ENCODE measurements at places on chromosomes 2 and 18. TPM values are rescaled to one million over a fixed set of nuclear protein-coding genes. Genes with fewer than 3 reads are reported as not detected.
A peak's percentile ranks its signal among the peaks of the same experiment; 100 is the strongest.

DNA sequence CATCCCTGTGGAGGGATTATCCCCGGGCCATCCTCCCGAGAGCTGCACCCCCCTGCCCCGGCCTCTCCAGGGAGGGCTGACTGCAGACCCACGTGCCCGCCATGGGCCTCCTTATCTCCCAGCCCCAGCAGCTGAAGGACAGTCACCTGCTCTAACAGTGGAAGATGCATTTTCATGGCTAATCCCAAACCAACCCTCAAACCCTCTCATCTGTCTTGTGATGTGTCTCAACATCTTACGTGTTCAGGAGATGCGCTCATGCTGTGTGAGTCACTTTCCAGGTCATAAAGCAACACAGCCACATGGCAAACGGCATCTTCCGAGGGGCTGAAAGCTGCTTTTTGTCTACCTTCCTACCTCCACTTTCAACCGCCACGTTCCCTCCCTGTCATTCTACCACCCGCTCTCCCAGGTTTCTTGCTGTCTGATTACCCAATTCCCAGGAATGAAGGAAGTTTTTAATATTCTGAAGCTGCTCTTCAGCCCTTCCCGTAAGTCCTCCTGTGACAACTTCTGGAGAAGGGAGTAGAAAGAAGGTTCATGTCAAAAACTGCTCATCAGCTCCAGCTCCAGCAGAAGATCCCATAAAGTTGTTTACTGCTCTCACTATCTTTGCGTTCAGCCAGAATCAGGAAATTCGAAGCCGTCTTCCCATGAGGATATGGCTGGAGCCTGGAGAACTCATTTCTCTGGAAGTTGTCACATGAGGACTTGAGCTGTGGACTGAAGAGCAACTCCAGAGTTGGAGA, 54.5 kb downstream of the MBP start:
- H3K4me3 ChIP-seq, result no peak overlapping the region
- no peaks in the 10 kb centered on the region for H3K36me3 ChIP-seq
- no peak for DNase-seq
- no peak overlapping the region for H3K27ac ChIP-seq
- H3K4me1 ChIP-seq, result no peaks in the 10 kb centered on the region

Gene ARHGEF4
- total RNA-seq, result 27.4 TPM

DNA sequence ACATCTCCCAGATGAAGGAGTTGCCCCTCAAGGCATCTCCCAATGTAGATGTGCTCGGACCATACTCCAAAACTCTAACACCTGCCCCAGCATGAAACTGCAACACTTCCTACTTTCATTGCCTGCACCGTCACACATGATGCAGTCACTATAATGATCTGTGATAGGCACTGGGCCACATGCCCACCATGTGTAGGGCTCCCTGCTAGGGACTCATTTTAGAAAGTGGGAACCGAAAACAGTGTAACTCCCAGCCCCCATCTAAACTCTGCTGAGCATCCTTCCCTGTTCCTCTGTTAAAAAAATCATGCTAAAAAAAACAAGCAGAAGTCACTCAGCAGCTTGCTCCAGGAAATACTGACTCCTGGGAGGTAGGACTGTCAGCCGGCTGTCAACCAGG, 496.1 kb upstream of the RAB6C start:
- DNase-seq, result no peak
- no peaks in the 10 kb centered on the region for H3K36me3 ChIP-seq
- no peak overlapping the region for H3K4me3 ChIP-seq
- H3K4me1 ChIP-seq, result no peaks in the 10 kb centered on the region

Gene IL37
- not detected for total RNA-seq

- H3K27me3 ChIP-seq, result no peaks in the 10 kb centered on the region
- peak; percentile 84 for DNase-seq
- no peaks in the 10 kb centered on the region for H3K4me1 ChIP-seq
- no peaks in the 10 kb centered on the region for H3K36me3 ChIP-seq
- peak overlapping the region; percentile 97 for H3K27ac ChIP-seq
These were observed 90.2 kb downstream of the FAM161A start for GRCh38 chr2:61763605-61764034.

Gene SLC9A2
- total RNA-seq, result not detected

- no peaks in the 10 kb centered on the region for H3K27me3 ChIP-seq
- DNase-seq, result no peak
- no peak overlapping the region for H3K4me3 ChIP-seq
- H3K4me1 ChIP-seq, result no peaks in the 10 kb centered on the region
- no peak overlapping the region for H3K27ac ChIP-seq
These were observed 145.0 kb upstream of the SH3BP4 start for GRCh38 chr2:234806818-234807217.

Gene POMC
- total RNA-seq, result 2.9 TPM

Gene GALNT13
- 1.6 TPM for total RNA-seq

- H3K4me3 ChIP-seq, result no peak overlapping the region
- no peak overlapping the region for H3K27ac ChIP-seq
- H3K27me3 ChIP-seq, result no peaks in the 10 kb centered on the region
- no peaks in the 10 kb centered on the region for H3K4me1 ChIP-seq
These were observed 63.9 kb downstream of the GATA6 start for GRCh38 chr18:22233266-22233665.

Gene DNAJC27
- total RNA-seq, result 17.6 TPM

GRCh38 chr2:125526093-125526492, 1129.9 kb upstream of the GYPC start:
- H3K27me3 ChIP-seq, result no peaks in the 10 kb centered on the region
- no peaks in the 10 kb centered on the region for H3K4me1 ChIP-seq
- no peak overlapping the region for H3K4me3 ChIP-seq
- no peaks in the 10 kb centered on the region for H3K36me3 ChIP-seq
- DNase-seq, result no peak

DNA sequence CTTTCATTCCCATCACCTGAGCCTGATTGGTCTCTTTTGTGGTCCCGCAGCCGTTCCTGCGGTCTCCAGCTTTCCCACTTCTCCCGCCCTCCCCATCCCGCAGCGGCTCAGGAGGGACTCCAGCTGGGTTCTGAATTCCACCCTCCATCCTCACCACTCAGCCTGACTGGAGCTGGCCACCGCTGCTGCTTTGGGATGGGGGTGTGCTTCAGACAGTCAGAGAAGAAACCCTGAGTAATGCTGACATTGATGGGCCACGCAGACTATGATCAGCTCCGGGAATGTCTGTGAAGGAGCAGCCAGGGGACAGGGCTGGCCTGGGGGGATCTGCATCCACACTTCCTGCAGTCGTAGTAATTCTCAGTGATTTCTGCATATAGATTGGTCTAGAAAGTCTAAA, 45.9 kb upstream of the TXNDC2 start:
- peaks cover 5% of the 10 kb centered on the region for H3K4me1 ChIP-seq
- no peaks in the 10 kb centered on the region for H3K27me3 ChIP-seq
- no peak for DNase-seq
- no peak overlapping the region for H3K27ac ChIP-seq
- no peak overlapping the region for H3K4me3 ChIP-seq
- H3K36me3 ChIP-seq, result no peaks in the 10 kb centered on the region

Gene CDKL4
- 1.9 TPM for total RNA-seq

DNA sequence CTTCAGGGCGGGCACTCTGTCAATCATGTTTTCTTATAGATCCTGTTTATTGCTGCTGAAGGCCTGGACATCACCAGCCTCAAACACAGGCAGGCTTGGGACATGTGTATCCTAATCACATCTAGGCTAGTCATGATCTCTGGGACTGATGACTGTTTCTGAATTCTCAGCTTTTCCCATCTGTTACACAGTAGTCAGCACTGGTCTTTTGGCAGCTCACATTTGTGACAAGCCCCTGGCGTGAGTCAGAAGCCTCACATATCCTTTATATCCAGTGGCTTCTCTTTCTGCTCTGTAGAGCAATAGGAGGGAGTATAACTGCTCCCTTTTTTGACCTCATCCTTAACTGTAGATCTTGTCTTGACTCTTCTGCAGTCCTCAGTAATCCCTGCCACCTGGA, 4.5 kb downstream of the SEMA4F start:
- H3K36me3 ChIP-seq, result no peaks in the 10 kb centered on the region
- H3K4me3 ChIP-seq, result no peak overlapping the region
- H3K27me3 ChIP-seq, result no peaks in the 10 kb centered on the region

GRCh38 chr2:1802046-1802445, 57.7 kb upstream of the PXDN start:
- no peaks in the 10 kb centered on the region for H3K36me3 ChIP-seq
- no peaks in the 10 kb centered on the region for H3K27me3 ChIP-seq
- no peak for DNase-seq

DNA sequence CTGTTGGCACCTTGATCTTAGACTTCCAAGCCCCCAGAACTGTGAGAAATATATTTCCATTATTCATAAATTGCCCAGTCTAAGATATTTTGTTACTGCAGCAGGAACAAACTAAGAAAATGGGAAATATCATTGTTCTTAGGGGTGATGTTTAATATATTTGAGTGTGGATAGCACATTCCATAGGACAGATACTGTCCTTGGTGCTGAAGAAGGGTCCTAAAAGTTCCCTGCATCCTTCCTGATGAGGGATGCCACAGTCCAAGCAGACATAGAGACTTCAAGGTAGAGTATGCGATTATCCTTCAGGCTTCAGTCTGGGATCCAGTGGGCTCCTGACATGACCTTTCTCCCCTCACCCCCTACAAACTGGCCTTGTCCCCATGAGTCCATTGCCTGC, 689.0 kb downstream of the TDRD15 start:
- H3K4me3 ChIP-seq, result no peak overlapping the region
- H3K27ac ChIP-seq, result no peak overlapping the region
- H3K27me3 ChIP-seq, result no peaks in the 10 kb centered on the region
- H3K36me3 ChIP-seq, result no peaks in the 10 kb centered on the region
- no peak for DNase-seq
- no peaks in the 10 kb centered on the region for H3K4me1 ChIP-seq

- no peaks in the 10 kb centered on the region for H3K36me3 ChIP-seq
- no peak overlapping the region for H3K27ac ChIP-seq
- no peak for DNase-seq
- no peaks in the 10 kb centered on the region for H3K27me3 ChIP-seq
- no peak overlapping the region for H3K4me3 ChIP-seq
- no peaks in the 10 kb centered on the region for H3K4me1 ChIP-seq
These were observed 125.3 kb upstream of the CTDP1 start for GRCh38 chr18:79554321-79554720.

Gene PIEZO2
- 3.5 TPM for total RNA-seq

Gene GPR55
- not detected for total RNA-seq

DNA sequence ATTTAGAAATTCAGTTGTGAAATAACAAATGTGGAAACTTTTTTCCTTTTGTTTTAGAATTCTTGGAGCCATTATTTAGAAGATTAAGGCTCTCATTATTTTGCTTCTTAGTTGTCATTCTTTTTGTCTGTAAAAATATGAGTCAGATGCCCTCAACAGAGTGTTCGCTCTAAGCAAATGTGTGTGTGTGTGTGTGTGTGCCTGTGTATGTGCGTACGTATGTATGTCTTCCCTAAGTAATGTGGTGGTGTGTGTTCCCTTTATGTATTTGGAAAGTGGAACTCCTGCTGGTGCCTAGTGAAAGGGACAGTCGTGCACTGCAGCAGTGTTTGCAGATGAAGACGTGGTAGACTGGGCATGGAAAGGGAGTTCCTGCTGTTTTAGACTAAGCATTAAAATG, 27.5 kb downstream of the ZNF407 start:
- H3K4me1 ChIP-seq, result peaks cover 7% of the 10 kb centered on the region
- H3K27ac ChIP-seq, result no peak overlapping the region
- no peak overlapping the region for H3K4me3 ChIP-seq
- H3K36me3 ChIP-seq, result no peaks in the 10 kb centered on the region

- no peaks in the 10 kb centered on the region for H3K27me3 ChIP-seq
- no peaks in the 10 kb centered on the region for H3K36me3 ChIP-seq
- H3K4me1 ChIP-seq, result no peaks in the 10 kb centered on the region
- H3K27ac ChIP-seq, result no peak overlapping the region
- H3K4me3 ChIP-seq, result no peak overlapping the region
These were observed 61.7 kb upstream of the LCLAT1 start for GRCh38 chr2:30385327-30385726.

GRCh38 chr18:44818668-44819403, 138.1 kb downstream of the SETBP1 start:
- no peak overlapping the region for H3K27ac ChIP-seq
- H3K4me1 ChIP-seq, result peaks cover 4% of the 10 kb centered on the region
- no peaks in the 10 kb centered on the region for H3K36me3 ChIP-seq
- no peaks in the 10 kb centered on the region for H3K27me3 ChIP-seq

All from ovary (tissue), 10 donors.